C1 segment of cervical spinal cord (tissue), 14 donors: ENCODE measurements at places on chromosomes 2 and 18.

GRCh38 chr18:74898965-74899364 lies 301.3 kb downstream of the ZNF407 start:
- DNase-seq: no peak

DNA sequence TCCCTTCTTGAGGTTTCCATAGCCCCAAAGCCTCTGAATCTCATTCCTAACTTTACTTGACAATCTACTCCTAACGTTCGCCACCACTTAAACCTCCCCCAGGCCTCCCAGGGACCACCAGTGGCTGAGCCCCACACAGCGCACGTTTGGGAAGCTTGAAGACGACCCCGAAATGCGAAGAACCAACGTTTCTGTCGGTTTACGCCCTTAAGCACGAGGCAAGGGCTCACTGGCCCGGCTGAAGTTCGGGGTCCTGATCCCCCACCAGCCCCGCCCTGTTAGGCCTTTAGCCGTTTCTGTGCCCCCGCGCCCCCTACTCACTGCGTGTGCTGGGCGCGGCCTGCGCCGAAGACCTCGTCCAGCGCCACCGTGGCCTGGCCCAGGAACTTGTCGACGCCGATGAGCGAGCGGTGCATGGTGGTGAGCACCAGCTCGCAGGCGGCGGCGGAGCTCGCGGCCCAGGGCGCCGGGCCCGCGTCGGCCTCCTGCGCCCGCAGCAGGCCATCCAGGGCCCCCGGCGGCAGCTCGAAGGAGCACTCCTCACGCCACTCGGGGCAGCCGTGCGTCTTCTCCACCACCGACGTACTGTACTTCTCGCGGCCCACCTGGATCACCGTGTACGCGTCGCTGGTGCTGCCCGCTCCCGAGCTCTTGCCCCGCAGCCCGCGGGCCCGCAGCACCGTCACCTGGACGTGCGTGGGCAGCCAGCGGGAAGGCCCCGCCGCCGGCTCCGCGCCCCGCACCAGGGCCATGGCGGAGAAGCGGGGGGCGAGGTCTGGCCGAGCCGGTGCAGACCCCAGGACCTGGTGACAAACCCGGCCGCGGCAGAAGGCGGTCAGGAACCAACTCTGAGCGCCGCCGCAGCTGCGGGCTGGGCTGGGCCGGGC lies 479 bp downstream of the RAB11FIP5 start:
- no peak for DNase-seq

DNA sequence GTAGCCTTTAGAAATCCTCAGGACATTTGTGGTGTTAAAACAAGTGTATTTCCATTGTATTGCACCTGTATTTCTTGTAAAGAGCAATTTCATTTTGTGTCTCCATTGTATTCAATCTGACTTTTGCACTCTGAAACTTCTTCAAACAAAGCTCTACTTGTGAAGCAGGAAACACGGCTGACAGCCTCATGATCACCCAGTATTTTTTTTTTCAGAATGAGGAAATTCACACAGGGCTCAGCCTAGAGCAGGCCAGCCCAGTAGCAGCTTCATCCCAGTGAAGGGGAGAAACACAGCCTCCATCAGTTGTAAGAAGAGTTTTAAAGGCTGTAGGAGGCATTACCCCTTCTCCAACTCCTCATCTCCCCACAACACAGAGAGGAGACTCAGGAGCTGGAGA lies 175.9 kb upstream of the KLHL29 start:
- DNase-seq: no peak

GRCh38 chr2:45002686-45003085 lies 6.6 kb downstream of the SIX2 start:
- no peak for DNase-seq

DNA sequence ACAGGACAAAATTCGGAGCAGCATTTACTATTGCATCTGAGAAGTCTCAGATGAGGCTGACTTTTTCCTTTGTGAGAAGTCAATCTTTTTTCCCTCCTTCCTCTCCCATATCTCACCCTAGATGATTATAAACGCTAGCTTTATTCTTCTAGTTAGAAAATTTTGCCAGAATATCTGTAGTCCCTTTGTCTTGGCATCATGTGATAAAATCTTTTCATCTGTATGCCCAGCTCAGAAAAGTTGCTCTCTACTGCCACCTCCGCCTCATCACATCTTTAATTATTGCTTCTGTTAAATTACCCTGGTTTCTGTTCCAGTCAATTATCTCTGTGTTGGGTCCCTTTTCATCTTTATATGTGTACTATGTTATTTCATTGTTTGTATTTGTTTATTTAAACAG lies 210.8 kb upstream of the SLC35G4 start:
- DNase-seq: no peak
